Activated CD8-positive, alpha-beta memory T cell treated with anti-CD3 and anti-CD28 coated beads for 1 hour (primary cell): ENCODE measurements at places on chromosomes 1 and 21.

DNA sequence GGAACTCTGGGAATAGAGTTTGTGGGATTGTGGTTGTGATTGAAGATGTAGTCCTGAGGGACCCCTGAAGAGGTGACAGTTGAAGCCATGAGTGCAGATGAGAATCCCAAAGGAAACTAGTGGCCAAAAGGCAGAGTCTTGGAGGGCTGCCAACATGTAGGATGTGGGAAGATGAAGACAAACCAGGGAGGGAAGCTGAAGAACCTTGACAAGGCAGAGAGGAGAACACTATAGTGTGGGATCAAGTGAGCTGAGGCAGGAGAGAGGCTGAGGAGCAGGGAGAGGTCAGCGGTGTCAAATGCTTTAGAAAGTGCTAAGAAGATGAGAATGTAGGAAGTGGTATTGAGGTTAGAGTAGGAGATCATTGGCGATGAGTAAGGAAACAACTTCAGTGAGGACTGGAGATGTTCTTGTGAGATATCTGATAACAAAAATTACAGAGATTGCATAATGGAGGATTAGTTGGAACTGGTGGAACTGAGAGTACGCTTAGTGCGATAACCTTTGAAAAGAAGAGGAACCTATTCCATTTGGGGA, 88.5 kb upstream of the VCAM1 start:
- no peak for DNase-seq

DNA sequence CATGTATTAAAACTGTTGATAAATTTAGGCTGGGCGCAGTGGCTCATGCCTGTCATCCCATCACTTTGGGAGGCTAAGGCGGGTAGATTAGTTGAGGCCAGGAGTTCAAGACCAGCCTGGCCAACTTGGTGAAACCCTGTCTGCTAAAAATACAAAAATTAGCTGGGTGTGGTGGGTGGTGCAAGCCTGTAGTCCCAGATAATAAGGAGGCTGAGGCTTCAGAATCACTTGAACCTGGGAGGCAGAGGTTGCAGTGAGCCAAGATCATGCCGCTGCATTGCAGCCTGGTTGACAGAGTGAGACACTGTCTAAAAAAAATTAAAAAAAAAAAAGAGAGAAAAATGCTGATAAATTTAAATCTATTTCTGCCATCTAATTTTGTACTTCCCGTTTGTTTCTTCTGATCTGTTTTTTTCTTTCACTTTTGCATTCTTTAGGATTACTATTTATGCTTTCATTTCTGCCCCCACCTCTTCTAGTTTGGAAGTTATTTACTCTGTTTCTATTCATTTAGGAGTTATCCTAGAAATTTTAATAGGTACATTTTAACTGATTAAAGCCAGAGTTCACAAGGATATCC, 3.2 kb upstream of the DENND1B start:
- no peak for DNase-seq

DNA sequence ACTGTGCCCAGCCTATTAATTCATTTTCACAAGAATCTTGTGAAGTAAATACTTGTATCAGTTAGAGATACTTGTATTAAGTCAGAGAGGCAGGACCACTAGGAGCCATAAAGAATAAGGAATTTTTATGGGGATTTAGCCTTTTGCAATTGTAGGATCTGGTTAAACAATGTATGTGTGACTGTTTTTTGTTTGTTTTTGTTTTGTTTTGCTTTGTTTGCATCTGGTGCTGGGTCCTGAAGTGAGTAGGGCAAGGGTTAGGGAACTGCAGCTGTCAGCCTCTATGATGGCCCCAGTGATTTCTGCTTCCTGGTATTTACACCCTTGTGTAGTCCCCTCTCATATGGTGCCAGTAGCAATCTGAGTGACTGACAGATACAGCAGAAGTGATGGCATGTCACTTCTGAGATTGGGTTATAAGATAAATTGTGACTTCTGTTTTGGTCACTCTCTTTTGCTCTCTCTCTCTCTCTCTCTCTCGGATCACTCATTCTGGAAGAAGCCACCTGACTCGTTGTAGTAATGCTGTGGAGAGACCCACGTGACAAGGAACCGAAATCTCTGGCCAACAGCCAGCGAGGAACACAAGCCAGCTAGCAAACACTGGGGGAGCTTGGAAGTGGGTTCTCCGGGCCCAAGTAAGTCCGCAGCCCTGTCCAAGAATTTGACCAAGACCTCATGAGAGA, 96.2 kb upstream of the MARK1 start:
- DNase-seq: no peak

DNA sequence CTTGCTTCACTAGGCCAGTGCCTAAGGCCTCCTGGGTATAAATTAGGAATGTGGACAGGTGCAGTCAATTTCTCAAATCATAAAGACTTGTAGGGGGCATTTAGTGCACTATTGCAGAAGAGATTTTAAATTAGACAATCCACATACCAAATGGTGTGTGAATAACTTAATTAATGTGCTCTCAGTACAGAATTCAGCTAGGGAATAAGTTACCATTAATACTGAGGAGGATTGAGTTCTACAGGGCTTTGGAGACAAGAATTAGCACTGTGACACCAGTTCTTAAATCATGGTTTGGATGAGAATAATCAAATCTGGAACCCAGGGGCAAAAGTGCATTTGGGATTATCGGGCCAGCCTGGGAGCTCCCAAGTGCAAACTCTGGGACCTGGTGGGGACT, 1.7 kb downstream of the SYPL2 start:
- DNase-seq: no peak

- DNase-seq: no peak
Observed at GRCh38 chr1:206455666-206456344, 14.5 kb upstream of the IKBKE start.

DNA sequence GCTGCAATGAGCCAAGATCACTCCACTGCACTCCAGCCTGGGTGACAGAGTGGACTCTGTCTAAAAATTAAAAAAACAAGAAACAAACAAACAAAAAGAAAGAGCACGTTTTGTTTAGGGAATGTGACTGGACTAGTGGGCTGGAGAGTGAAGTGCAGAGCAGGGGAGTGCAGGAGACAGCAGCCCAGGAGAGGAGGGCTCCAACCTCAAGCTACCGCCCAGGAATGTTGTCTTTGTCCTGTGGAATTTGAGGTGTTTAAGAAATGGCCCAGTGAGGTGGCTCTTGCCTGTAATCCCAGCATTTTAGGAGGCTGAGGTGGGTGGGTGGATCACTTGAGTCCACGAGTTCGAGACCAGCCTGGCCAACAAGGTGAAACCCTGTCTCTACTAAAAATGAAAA, 42.4 kb upstream of the MTF2 start:
- DNase-seq: no peak

DNA sequence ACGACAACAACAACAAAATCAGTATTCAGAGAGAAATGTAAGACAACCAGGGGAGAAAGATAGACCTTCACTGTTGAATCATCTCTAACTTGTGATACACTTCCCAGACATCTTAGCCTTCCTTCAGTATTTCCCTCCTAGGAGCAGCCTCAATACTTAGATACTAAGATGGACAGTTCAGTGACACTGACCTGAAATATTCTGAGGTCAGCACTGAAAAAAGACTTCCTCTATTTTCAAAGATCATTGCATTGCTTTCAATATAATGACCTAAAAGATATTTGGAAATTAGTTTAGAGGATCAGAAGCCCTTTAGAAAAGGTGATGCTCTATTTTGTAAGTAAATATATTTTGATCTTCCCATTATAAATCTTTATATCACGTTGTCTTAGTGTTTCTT, 101.0 kb downstream of the MRPL39 start:
- no peak for DNase-seq

GRCh38 chr1:217188280-217189237, 442.3 kb downstream of the GPATCH2 start:
- no peak for DNase-seq

GRCh38 chr21:34536311-34536710, 24.3 kb upstream of the KCNE1 start:
- DNase-seq: no peak

DNA sequence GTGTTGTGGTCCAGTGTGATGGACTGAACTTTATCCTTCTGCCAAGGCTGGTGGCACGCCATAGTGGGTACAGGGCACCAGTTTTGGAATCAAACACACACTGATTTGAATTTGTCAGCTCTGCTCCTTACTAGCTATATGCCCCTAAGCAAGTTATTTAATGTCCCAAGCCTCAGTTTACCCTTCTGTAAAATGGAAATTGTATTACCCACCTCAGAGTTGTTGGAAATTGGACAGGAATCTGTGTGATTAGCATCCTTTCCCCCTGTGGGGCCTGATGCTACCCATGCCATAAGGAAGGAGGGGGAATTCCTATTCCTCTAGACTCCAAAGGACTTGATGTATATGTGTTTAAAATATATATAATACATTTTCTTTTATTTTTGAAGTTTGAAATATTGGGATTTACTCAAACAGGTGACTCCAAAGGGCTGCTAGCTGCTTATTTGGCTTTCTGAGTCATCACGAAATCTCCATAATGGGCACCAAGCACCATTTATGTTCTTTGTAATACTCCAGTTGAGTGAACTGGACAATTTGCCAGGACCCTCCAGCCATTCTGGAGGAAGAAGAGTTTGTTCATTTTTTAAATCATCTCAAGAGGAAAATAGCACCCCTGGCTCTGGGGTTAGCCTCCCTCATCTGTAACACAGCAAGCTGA, 224.5 kb upstream of the TMEM51 start:
- DNase-seq: no peak

GRCh38 chr1:95686217-95686616, 452.2 kb downstream of the RWDD3 start:
- DNase-seq: no peak

- no peak for DNase-seq
Observed at GRCh38 chr1:157984469-157984868, 9.0 kb upstream of the KIRREL1 start.

- DNase-seq: no peak
Observed at GRCh38 chr1:155294520-155295182, 6.6 kb downstream of the PKLR start.

DNA sequence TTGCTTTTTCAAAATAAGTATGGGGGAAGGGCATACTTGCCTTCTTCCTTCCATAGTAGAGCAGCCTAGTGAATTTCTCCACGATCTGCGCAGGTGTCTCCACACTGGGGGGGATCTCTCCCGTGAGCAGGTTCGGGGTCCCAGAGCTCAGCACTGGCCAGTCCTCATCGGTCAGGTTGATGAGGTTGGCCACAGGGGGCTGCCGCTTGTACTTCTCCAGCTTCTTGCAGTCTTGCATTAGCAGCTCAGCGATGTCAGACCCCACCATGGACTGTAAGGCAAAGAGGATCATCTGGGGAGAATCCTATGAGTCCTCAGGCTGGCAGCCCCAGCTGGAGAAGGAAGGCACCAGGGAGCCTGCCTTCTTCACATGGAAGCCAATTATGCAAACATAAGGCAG, 11.8 kb downstream of the SEC16B start:
- no peak for DNase-seq

DNA sequence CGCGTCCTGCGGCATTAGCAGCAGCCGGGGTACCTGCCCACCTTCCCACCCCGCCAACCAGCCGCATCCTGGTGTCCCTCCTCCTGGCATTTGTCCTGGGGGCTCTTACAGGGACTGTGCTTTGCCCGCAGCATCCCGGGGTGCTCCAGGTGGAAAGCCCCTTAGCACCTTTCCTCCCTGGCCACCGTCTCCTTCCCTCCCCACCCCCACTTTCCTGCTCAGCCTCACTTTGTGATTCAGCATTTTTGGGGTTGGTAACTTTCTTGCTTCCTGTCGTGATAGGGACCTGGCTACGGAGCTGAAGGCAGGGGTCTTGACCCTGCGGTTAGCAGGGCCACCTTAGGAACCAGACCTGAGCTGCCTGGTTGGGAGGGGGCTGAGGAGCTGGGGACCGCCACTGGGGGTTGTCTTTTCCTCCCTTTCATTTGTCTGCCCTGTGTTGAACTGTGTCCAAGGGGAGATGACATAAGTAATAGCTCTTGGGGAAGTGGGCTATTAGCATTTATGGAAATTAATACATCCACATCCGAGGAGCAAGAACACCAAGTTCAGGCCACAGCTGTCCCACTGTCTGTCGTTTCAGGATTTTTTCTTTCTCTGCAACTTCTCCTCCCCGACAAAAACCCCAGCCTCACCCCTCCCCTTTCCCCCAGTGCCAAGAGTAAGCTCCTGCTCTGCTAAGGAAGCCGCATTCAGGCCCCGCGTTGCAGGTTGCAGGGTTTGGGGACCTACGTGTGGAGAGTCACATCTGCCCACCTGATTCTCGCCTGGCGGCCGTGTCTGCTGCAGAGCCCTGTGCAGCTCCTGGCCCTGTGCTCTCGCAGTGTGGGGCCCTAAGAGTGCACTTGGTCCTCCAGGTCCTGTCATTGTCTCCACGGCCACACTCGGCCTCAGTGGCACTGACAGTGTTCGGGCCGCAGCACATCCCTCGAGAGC, 1.6 kb upstream of the NPHP4 start:
- no peak for DNase-seq

DNA sequence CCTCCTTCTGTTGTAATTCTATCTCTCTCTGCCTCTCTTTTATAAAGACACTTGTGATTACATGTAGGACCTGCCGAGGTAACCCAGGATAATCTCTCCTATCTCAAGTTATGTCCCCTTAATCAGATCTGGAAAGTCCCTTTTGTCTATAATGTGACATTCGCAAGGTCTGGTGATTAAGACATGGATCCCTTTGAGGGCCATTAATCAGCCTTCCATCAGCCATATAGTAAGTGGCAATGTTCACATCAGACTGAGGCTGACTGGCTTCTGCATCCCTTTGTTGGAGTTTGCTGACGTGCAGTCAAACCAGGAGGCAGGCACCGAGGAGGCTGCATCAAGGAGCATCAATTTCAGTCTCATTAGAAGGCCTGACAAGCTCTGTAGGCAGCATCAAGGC, 209.6 kb downstream of the BACH1 start:
- DNase-seq: no peak

DNA sequence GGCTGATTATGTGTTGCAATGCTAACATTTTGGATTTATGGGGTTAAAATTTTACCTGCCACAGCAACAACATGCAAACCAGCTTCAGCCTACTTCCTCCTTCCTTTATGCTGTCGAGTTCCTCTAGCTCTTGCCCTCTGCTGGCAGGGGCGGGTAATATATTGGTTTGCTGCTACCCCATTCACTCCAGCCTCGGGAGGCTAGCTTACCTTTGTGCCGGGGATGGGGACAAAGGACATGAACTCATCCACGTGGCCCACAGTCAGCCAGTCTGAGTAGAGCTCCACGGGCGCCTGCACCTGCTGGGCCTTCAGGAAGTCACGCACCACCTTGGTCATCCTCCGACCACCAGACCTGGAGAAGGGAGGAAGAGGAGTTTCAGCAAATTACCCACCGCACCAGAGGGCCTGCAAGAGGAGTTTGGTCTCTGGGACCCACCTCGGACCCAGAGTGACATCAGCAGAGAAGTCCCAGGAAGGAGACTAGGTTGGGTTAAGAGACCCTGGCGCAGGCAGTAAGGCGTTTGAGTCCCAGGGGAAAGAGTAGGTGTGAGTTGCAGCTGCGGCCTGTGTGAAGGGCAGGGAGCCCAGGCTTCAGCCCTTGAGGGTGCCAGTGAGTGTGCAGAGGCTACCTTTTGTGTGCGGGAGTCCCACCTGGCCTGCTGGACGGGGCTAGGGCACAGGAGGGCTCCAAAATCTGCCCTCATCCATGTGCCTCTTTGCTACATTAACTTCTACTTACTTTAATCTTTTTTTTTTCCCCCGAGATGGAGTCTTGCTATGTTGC, 21.8 kb upstream of the SDHB start:
- DNase-seq: no peak

GRCh38 chr1:6009120-6010040, 17.2 kb upstream of the NPHP4 start:
- no peak for DNase-seq
